ENCODE measurements at places on chromosomes 7 and 10.

DNA sequence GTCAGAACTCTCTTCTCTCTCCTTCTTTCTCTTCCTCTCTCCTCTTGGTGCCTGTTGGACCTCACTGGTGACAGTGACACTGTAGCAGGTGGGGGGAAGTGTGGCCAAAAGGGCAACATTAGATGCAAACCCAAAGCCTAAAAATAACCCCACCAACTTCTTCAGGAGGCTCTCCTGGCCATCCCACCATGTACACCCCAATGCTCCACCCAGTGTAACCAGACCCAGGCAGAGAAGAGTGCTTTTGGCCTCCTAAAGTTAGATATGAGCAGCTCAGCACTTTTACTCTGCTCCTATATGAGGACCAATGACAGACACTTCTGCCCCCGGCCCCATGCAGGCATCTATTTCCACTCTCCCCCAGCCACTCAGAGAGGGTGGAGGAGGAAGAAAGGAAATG lies 5.5 kb downstream of the MYOZ1 start:
- no peak for DNase-seq

DNA sequence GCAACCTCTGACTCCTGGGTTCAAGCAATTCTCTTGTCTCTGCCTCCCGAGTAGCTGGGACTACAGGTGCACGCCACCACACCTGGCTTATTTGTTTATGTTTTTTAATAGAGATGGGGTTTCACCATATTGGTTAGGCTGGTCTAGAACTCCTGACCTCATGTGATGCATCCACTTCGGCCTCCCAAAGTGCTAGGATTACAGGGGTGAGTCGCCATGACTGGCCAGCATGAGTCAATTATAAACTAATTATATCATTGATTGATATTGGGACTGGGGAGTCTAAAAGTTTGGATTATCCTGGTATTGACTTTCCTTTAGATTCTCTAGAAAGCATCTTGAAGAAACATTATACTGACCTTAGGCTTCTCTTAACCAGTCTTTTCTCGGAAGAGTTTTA lies 73.9 kb upstream of the CCNY start:
- no peak for DNase-seq

DNA sequence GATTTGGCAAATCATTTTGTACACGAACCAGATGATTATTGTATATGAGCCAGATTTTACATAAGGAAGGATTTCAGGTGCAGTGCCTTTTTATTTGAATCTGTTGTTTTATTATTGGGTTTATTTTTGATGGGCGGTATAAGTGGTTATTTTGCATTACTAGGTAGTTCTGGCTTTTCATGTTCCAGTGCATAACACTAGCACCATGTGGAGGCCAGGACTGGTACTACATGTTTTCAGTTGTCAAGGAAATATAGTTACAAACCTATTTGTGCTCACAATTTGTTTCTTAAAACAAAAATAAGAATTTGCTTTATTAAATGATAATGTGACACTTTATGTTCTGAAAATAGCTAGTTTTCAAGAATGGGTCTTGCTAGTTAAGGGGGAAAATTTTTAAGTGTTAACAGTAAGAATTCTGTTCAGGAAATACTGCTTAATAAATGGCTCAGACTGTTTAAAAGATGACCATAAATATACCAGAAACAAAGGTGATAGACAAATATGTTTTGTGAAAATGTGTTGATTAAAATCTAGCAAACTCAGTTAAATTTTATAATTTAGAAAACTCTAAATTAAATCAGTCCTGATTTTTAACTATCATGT lies 7.1 kb upstream of the SEMA3E start:
- peak; percentile 42 for DNase-seq

DNA sequence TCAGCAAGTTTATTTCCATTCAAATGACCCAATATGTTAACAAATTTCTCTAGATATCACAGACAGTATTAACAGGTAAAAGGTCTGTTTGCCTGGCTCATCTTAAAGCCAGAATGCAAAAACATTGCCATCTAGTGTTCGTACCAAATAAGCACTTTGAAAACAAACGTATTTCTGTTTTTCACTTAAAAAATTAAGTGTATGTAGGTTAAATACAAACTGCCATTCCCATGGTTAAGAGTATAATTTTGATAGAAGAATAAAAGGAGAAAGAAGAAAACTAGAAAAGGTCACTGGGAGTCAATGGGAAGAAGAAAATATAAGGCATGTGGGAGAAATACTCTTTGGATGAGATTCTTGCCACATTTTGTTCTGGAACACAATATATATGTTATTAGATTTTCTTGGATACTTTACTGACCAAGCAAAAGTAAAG lies 51.0 kb downstream of the ORC5 start:
- DNase-seq: no peak

DNA sequence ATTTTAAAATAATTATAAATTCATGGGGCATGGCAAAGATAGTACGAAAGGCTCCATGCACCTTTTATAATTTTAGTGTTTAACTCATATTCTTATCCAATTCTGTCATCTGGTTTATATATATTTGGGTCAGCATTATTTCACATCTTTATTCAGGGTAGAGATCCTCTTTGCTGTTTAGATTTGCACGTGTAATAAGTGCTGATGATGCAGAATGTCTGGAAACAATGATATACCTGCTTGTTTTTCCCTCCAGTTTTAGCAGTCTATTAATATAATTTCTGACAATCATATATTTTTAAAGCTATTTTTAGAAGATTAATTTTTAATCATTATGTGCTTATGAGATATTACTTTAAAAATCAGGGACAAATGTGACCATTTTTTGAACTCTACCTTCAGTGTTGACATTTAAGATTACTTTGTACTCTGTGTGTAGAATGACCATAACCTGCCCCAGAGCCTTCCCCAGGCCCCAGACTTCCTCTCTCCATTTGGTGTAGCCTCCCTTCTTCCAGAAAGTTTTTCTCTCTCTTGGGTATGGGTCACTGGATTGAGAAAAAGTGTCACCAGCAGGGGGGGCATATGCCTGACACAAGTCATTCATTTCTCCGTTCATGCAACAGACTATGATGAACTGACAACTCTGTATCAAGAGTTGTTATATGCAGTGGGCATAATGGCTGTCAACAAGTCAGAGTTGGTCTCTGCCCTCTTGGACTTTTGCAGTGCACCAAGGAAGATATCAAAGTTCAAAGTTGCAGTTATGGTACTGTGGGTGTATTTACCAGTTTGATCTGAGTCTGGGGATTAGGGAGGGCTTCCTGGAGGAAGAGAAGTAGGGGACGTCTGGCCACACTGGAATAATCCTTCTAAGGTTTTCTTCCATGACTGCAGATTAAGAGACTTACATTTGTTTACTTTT lies 192.6 kb upstream of the CCDC6 start:
- peak; percentile 35 for DNase-seq

DNA sequence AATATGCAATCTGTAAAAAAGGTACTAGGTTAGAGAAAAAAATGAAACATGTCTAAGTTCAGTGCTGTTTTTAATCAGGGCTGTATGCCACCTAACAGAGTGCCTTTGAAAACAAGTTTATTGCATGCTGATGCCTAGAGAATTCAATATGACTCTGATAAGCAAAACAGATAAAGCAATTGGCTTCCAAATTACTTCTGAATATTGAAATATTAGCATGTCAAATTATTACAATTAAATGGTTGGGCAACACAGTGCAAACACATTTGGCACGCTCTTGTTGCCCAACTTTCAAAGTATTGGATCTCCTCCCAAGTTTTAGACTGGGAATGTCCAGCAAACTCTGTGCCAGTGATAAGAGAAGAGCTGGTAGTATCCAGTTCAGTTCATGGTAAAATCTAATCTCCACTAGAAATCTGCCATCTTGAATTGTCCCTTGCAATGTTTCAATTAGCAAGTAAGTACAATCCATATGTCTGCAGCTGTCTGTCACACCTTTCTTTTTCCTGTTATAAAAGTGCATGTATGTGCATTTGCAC lies 65.2 kb upstream of the FAM133B start:
- no peak for DNase-seq

All from D341Med (cell line).